GM04503 (cell line): ENCODE measurements at places on chromosomes 7 and 10.

GRCh38 chr10:131915484-131915883, 14.7 kb downstream of the PPP2R2D start:
- no peak for DNase-seq

- DNase-seq, result no peak
Observed at GRCh38 chr10:31770307-31770902, 158.2 kb downstream of the ARHGAP12 start.

DNA sequence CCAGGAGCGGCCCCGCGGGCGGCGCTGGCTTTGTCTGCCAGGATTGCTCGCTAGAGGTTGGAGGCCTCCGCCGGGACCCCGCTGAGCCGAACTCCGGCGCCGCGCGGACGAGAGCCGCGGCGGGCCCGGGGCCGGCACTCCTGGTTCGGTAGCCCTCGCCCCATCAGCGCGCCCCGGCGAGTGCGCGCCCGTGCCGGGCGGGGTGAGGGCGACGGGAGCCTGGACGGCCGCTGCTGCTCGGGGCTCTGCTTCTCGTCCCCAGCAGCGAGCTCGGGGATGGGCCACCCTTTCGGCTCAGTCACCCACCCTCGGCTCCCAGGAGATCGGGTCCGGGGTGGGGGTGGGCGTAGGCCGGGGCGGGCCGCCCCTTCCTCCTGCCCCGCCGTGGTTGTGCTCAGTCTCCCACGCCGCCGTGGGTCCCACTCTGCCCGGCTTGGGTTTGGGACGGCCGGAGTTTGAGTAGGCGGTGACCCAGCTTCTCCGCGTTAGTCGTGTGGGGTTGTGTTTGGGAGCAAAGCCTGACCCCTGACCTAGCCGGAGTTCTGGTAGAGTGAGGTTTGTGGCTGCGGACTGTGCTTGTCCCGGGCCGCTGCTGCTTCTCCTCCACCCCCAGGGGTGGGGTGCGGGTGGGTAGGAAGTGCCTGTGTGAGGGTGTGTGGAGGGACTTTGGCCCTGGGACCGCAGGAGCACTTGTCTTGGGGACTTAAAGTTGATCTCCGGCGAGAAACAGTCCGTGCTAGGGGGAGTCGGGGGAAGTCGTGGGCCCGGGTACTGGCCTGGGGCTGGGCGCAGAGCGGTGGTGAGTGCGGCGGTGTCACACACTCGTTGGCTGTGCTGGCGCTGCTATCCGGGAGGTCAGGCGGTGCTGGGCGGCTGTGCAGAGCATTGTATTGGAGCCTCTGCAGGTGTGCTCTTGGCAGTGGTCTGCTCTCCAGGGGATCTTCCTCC, 677 bp downstream of the TSPAN14 start:
- DNase-seq, result no peak

DNA sequence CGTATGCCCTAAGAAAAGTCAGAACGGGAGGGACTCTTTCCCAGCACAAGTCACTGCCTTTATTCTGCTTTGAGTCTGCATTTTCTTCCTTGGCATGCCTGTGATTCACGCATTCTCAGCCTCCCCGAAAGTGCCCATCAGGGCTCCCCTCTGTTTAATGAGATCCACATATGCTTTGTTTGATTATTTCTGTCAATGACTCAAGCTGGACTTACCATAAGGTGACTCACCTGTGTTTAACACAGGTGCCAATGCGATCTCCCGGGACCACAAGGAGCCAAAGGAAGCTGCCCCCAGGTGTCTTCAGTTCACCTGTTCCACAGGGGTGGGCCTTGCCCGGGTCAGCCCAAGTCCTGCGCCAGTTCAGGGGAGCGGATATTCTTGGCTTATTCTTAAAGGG, 386.0 kb upstream of the SHH start:
- DNase-seq, result no peak

DNA sequence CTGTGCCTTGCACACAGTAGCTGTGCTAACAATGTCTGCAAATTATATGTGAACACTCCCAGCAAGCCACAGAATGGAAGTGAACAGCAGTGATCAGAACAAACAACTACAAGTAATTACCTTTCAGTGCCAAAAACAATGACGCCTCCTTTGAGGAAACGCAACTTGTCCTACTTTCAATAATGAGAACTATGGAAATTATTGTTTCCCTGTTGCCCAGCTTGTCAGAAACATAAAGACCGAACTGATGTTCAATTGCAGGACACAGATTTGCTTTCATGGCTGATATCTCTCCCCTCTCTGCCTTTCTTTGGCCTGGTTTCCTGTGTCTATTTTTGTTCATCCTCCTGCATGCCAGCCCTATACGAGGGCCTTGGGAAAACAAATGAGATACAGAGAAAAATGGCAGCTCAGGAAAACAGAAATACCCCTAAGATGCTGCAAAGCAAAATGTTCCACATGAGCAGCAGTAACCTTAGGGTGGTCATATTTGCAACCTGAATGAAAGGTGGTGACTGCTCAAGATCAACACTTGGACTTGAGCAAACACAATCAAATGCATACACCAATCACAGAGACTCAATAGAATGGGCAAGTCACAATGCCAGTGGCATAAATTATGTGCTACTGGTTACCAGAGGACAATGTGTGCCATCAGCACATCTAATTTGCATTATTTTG, 26.8 kb downstream of the COBL start:
- no peak for DNase-seq

GRCh38 chr10:70617798-70618568, 15.4 kb upstream of the PRF1 start:
- no peak for DNase-seq

DNA sequence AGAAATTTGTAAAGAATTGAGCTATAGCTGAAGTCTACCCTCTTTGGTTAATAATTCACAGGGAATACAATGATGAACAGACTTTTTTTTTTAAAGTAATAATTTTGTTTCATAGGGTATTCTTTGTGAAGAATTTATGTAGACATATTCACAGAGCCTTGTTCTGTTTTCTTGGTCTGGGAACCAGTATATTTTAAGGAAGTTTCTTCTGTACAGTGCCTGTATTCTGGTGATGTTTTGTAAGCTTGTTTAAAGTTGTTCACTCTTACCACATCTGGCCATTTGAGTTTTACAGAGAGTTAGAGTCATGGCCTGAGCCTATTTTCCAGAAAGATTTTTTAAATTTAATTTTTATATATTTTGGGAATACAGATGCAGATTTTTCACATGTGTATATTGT, 70.3 kb downstream of the CCSER2 start:
- DNase-seq, result no peak

- peak; percentile 91 for DNase-seq
Observed at GRCh38 chr10:33010132-33011037, 52.4 kb upstream of the ITGB1 start.

DNA sequence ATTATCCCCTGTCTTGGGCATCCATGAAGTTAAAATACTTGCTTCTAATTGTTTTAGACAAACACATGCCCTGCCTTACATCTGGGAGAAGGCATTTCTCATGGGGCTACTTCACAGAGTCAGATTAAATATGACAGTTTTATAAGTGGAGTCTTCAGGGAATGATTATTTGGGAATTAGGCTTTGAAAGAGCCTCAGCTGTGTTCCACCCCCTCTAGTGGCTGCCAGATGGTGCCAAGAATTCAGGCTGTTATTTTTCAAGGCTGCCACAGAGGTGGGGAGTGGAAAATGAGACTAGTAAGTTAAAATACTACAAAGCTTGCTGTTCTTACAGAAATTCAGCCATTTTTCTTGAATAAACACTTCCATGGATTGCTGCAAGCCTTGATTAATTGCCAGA, 45.8 kb upstream of the DNAH11 start:
- DNase-seq, result no peak

GRCh38 chr10:98994030-98994429, 241.6 kb downstream of the HPSE2 start:
- DNase-seq, result no peak

- no peak for DNase-seq
Observed at GRCh38 chr7:127527561-127527960, 57.8 kb downstream of the GCC1 start.

DNA sequence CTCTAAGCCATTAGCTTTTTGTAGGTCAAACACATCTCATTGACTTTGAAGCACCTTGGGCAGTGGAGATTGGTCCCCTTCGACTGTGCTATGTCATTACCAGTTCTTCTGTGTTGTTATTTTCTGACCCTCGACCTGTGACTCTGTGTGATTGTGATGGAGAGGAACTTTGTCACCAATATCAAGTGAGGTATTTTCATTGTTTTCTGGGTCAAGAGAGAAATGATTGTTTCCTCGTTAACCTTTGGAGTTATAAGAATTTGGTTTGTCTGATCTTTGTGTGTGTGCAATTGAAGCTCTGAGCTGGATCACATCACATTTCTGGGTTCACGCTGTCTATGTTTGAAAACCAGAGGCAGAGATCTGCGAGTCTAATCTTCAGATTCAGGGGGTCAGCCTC, 432.2 kb upstream of the KLF6 start:
- DNase-seq, result no peak

DNA sequence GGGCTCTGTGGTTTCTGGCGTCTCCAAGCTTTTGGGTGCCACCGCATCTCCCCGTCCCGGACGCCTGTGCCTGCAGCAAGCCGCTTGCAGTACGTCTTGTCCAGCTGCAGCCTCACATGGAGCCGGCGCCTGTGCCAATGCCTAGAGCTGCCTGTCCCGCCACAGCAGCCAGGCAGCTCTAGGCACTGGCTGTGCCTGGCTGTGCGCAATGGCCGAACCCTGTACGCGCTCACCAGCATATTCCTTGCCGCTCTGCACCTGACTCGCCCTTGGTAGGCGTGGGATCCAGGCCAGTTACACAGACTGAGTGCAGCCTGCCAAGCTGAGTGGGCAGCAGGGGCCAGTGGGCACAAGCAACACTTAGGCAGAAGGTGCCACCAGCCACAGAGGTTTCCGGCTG, 381.2 kb upstream of the SORCS1 start:
- no peak for DNase-seq

DNA sequence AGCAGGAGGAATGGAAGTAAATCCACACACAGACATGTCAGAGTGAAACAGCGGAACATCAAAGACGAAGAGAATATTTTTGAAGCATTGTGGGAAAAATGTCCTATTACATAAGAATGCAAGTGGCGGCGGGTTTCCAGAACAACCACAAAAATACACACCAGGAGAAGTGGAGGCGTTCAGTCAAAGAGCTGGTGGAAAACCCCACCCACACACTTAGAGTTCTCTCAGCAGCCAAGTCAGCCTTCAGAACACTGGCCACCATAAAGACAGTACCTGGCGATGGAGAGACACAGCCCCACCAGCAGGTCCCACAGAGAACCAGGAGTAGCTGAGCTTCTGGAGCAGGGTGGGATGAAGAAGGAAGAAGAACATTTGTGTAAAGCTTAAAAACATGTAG, 23.7 kb downstream of the NKX6-2 start:
- no peak for DNase-seq

GRCh38 chr10:59362144-59362958, at the start of gene FAM13C:
Gene FAM13C (minus strand): TSS chr10:59362549. CDS start chr10:59362460, 89 bp downstream.
- DNase-seq, result no peak

GRCh38 chr10:17025444-17026295, 103.9 kb downstream of the CUBN start:
- peak; percentile 100 for DNase-seq

- DNase-seq, result no peak
Observed at GRCh38 chr10:18860631-18861240, 187.9 kb upstream of the MALRD1 start.

DNA sequence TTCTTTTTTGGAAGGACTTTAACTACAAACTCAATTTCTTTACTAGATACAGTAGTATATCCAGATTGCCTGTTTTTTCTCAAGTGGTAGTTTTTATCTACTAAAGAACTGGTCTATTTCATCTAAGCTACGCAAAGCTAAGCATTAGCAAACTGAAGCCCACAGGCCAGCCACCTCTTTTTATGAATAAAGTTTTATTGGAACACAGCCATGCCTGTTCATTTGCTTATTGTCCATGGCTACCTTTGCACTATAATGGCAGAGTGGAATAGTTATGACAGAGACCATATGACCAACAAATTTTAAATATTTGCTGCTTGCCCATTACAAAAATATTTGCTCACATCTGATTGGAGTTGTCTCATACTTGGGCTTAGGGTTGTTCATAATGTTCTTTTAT, 168.7 kb downstream of the CAMK1D start:
- no peak for DNase-seq

GRCh38 chr7:22176791-22177412, 180.1 kb downstream of the RAPGEF5 start:
- DNase-seq, result no peak
